Activated CD4-positive, alpha-beta T cell treated with anti-CD3 and anti-CD28 coated beads, Interleukin-2, amount 10 ng/mL, durations not matched to agents 7 days and 5 days (primary cell): ENCODE measurements at places on chromosomes 7 and 10. TPM values are rescaled to one million over a fixed set of nuclear protein-coding genes. Genes with fewer than 3 reads are reported as not detected.
A peak's percentile ranks its signal among the peaks of the same experiment; 100 is the strongest.

DNA sequence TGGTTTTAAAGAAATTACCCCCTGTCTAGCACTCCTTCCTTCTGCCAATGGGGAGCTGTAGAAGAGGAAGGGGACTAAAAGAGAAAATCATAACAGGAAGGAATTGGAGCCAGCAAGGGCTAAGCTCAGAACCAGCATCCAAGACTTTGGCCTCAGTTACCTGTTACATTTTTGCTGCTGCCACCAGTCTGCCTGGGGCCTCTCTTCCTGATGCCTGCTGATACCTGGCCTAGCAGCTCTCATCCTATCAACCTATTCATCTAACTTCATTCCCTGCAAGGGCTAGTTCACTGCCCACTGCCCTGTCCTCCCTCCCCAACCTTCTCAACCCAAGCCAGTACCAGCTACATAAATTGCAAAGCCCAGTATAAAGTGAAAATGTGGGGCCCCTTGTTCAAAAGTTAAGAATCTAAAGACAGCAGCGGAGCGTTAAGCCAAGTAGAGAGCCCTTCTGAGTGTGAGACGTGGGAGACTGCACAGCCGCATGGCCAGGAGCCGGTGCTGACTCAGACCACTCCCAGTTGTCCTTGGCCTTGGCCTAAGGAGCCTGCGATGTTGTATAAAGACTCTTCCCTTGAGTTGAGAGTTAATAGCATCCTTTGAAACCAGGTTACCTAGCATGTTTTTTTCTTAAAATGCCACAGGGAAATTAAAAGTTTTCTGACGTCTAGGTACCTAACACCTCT lies 13.2 kb upstream of the AOC1 start:
- H3K36me3 ChIP-seq = no peaks in the 10 kb centered on the region
- H3K27ac ChIP-seq = no peak overlapping the region
- peaks cover 16% of the 10 kb centered on the region for H3K27me3 ChIP-seq
- no peak overlapping the region for H3K4me3 ChIP-seq
- no peaks in the 10 kb centered on the region for H3K4me1 ChIP-seq

GRCh38 chr10:97543025-97543546 lies 29.5 kb upstream of the ANKRD2 start:
- H3K36me3 ChIP-seq = no peaks in the 10 kb centered on the region
- no peak overlapping the region for H3K4me3 ChIP-seq
- DNase-seq = peak; percentile 24
- H3K27me3 ChIP-seq = no peaks in the 10 kb centered on the region
- peaks cover 18% of the 10 kb centered on the region for H3K4me1 ChIP-seq
- H3K27ac ChIP-seq = peak overlapping the region; percentile 61

GRCh38 chr7:117169907-117170306 lies 153.0 kb downstream of the WNT2 start:
- no peaks in the 10 kb centered on the region for H3K27me3 ChIP-seq
- H3K4me3 ChIP-seq = no peak overlapping the region
- no peaks in the 10 kb centered on the region for H3K4me1 ChIP-seq
- no peak for DNase-seq
- H3K27ac ChIP-seq = no peak overlapping the region

DNA sequence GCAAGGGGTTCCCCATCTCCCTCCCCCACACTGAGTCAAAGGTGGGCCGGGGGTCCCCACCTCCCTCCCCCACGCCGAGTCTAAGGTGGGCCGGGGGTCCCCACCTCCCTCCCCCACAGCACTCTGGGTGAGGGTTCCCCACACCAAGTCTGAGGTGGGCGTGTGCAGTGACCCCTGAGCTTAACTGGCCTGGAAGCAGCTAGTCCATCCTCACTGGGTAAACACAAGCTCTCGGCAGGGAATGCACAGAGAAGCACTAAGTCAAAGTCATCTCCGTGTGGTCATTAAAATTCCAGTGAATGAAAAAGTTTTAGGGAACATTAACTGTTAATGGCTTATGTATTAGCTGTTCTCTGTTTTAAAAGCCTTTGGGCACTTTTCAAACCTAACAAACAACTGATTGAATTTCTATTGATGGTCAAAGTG lies 43.7 kb upstream of the PRKAR1B start:
- H3K4me1 ChIP-seq = no peaks in the 10 kb centered on the region
- no peak for DNase-seq
- H3K36me3 ChIP-seq = peaks cover 2% of the 10 kb centered on the region
- H3K27ac ChIP-seq = no peak overlapping the region

DNA sequence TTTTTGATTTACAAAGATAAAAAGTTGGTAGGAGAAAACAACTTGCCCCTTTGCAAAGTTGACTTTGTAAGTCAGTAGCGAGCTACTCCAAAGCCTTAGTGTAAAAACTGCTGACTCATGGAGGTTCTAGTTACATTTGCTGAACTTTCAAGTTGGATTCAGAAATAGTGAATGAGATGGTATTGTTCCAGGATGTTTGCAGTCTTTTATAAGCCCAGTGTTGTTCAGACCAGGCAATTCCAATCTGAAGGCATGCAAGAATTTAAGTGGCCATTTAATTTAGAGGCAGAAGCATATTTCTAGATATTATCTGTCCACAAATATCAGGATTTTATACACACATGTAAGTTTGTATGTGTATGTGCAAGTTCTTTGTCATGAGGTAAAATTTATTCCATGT lies 21.6 kb downstream of the TES start:
- H3K36me3 ChIP-seq = peaks cover 15% of the 10 kb centered on the region
- no peak overlapping the region for H3K27ac ChIP-seq
- H3K27me3 ChIP-seq = no peaks in the 10 kb centered on the region
- H3K4me3 ChIP-seq = no peak overlapping the region

DNA sequence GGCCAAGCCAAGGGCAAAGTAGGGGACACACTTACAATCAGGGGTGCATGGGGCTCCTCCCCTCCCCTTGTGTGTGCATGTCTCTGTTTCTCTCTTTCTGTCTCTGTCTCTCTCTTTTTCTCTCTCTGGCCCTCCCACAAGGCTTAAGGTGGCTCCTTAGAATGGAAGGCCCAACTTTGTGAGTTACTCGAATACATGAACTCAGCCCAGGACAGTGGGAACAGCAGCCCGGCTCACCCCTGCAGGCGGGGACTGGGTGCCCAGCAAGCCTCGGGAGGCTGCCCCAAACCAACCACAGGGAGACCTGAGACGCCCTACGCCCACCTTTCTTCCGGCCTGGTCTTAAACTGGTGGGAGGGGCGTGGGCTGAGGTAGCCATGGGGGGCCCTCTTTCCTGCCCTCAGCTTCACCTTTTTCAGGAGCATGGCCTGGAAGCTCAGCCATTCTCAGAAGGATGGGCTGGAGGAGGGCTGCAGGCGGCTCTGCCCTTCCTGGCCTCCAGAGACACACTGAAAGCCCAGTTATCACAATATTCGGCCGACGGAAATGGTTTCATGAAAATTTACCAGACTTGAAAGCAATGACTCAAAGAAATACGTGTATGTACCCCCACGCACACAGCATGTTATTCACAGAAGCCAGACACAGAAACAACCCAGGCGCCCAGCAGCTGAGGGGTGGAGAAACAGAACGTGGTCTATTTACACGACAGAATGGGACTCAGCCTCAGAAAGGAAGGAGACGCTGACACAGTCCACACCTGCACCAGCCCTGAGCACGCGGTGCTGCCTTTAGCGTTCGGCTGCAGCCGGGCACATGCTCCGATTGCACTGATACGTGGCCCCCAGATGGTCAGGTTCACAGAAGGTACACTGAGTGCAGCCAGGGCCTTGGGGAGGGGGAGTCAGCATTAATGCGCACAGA lies 229.5 kb downstream of the PTPRN2 start:
- no peaks in the 10 kb centered on the region for H3K36me3 ChIP-seq
- H3K4me1 ChIP-seq = no peaks in the 10 kb centered on the region
- H3K27ac ChIP-seq = no peak overlapping the region
- H3K27me3 ChIP-seq = no peaks in the 10 kb centered on the region
- DNase-seq = no peak

GRCh38 chr10:3499120-3499519 lies 285.9 kb downstream of the KLF6 start:
- no peak for DNase-seq
- no peaks in the 10 kb centered on the region for H3K4me1 ChIP-seq
- no peaks in the 10 kb centered on the region for H3K36me3 ChIP-seq
- H3K27ac ChIP-seq = no peak overlapping the region
- H3K27me3 ChIP-seq = peaks cover 23% of the 10 kb centered on the region
- H3K4me3 ChIP-seq = no peak overlapping the region

DNA sequence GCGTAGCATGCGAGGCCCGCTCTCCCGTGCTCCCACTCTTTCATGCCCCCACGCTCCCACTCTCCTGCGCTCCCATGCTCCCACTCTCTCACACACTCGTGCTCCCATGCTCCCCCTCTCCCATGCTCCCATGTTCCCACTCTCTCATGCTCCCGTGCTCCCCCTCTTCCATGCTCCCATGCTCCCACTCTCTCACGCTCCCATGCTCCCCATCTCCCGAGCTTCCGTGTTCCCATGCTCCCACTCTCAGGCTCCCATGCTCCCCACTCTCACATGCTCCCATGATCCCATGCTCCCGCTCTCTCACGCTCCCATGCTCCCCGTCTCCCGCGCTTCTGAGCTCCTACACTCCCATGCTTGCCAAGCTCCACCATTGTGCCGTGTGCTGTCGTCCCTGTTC lies 84.4 kb upstream of the ANLN start:
- H3K36me3 ChIP-seq = no peaks in the 10 kb centered on the region
- no peaks in the 10 kb centered on the region for H3K27me3 ChIP-seq
- DNase-seq = no peak
- no peak overlapping the region for H3K4me3 ChIP-seq
- no peaks in the 10 kb centered on the region for H3K4me1 ChIP-seq

GRCh38 chr10:35005868-35006267 lies 84.3 kb downstream of the CUL2 start:
- no peak overlapping the region for H3K27ac ChIP-seq
- peaks cover 22% of the 10 kb centered on the region for H3K36me3 ChIP-seq
- DNase-seq = no peak
- peaks cover 1% of the 10 kb centered on the region for H3K4me1 ChIP-seq
- H3K4me3 ChIP-seq = no peak overlapping the region

DNA sequence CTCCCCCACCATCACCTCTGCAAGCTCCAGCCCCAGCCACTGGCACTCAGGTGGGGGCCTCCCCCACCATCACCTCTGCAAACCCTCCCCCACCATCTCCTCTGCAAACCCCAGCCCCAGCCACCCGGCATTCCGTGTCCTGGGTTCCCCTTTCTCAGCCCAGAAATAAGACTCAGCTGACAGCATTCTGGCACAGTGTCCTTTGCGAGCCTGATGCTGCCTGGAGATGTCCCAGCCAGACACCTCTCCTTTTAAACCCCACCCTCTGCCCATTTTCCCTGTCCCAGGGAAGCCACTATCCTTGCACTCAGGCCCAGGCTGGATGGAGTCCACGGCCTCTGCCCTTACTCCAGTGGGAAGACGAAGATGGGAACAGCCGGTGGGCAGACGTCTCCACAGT lies 49.8 kb downstream of the ELFN1 start:
- H3K36me3 ChIP-seq = no peaks in the 10 kb centered on the region
- no peak overlapping the region for H3K27ac ChIP-seq

- H3K27me3 ChIP-seq = no peaks in the 10 kb centered on the region
- H3K27ac ChIP-seq = no peak overlapping the region
- H3K36me3 ChIP-seq = no peaks in the 10 kb centered on the region
- no peaks in the 10 kb centered on the region for H3K4me1 ChIP-seq
Observed at GRCh38 chr7:97422046-97422445, 304.5 kb downstream of the SDHAF3 start.

- H3K27me3 ChIP-seq = no peaks in the 10 kb centered on the region
- no peak overlapping the region for H3K27ac ChIP-seq
- DNase-seq = no peak
- peaks cover 7% of the 10 kb centered on the region for H3K4me1 ChIP-seq
Observed at GRCh38 chr10:46231087-46231486, 55.7 kb upstream of the ANTXRL start.

- no peaks in the 10 kb centered on the region for H3K4me1 ChIP-seq
- H3K27ac ChIP-seq = no peak overlapping the region
- H3K36me3 ChIP-seq = no peaks in the 10 kb centered on the region
- no peak overlapping the region for H3K4me3 ChIP-seq
- H3K27me3 ChIP-seq = no peaks in the 10 kb centered on the region
- DNase-seq = no peak
Observed at GRCh38 chr10:106765241-106765754, 399.2 kb downstream of the SORCS1 start.

DNA sequence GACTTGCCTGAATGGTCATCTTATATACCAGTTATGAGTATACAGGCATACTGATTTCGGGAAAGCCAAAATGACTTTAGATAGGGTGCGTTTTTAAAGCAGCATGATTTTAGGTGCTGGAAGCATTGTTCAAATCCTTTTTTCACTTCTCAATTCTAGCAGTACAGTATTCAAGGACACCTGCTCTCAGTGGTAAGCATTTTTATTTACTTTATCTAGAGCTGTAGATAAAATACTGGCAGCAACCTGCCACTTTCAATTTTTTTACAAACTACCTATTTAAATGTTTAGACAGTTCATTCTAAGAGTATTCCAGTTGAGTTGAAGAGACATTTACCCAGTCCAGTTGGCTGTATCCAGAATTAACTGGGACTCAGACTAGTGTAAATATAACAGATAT lies 33.6 kb downstream of the TMEM106B start:
- no peak overlapping the region for H3K27ac ChIP-seq
- DNase-seq = no peak
- no peaks in the 10 kb centered on the region for H3K27me3 ChIP-seq
- H3K36me3 ChIP-seq = peaks cover 14% of the 10 kb centered on the region

DNA sequence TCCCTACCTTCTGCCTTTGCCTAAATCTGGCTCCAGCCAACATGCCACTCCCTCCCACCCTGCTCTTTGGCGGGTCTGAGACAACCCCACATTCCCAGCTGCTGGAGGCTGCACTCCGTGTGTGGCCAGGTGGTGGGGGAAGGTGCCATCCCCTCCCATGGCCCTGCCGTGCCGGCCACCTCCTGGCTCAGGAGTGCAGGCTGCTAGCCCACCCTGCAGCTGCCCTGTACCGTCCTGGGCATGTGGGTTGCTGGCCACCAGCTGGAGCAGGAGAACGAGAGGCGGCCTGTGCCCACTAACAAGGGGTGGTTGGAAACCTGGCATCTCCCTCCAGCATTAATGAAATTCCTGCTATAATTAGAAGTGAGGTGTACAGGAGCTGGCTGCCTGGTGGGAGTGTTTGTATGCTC lies 97.6 kb downstream of the ZMIZ1 start:
- no peak for DNase-seq
- no peak overlapping the region for H3K27ac ChIP-seq
- H3K4me3 ChIP-seq = no peak overlapping the region
- H3K27me3 ChIP-seq = no peaks in the 10 kb centered on the region

GRCh38 chr7:83410989-83411591 lies 237.8 kb downstream of the SEMA3E start:
- H3K27ac ChIP-seq = no peak overlapping the region
- H3K27me3 ChIP-seq = no peaks in the 10 kb centered on the region
- no peaks in the 10 kb centered on the region for H3K4me1 ChIP-seq
- no peak overlapping the region for H3K4me3 ChIP-seq

DNA sequence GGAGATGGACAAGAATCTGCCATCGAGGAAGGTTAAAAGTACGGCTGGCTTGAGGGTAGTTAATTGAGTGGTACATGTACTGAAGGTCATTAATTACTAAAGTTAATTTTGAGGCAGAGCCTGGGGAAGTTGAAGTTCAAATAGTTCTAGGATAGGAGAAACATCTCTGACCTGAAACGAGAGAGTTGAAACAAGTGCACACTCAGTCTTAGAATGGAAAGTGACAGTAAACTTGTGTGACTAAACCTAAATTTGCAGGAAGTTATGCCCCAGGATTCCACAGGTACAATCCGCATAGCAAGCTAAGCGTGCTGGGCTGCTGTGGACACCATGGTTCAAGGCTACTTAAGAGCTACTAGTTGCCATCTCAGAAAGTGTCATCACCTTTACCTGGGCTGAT lies 209.9 kb downstream of the CHCHD3 start:
- H3K27ac ChIP-seq = no peak overlapping the region
- H3K4me3 ChIP-seq = no peak overlapping the region
- H3K27me3 ChIP-seq = no peaks in the 10 kb centered on the region
- H3K36me3 ChIP-seq = peaks cover 2% of the 10 kb centered on the region

TPST1 gene
- 0.79 TPM for total RNA-seq

PILRA gene
- total RNA-seq = 1.8 TPM

ACADSB gene
- 21.4 TPM for total RNA-seq
